ENCODE measurements at places on chromosomes 13 and 19. TPM values are rescaled to one million over a fixed set of nuclear protein-coding genes. Genes with fewer than 3 reads are reported as not detected.

Gene ZNF350
- polyA plus RNA-seq: 18.4 TPM

Gene APOC4
- polyA plus RNA-seq: not detected

Gene COMMD6
- polyA plus RNA-seq: 234 TPM

Gene ELSPBP1
- polyA plus RNA-seq: 0.37 TPM

Gene MRPS31
- polyA plus RNA-seq: 49.1 TPM

Gene SERPINE3
- polyA plus RNA-seq: 1.4 TPM

Gene ATP4A
- 0.03 TPM for polyA plus RNA-seq

Gene NANOS3
- 2.5 TPM for polyA plus RNA-seq

Gene CDC42EP5
- 40.9 TPM for polyA plus RNA-seq

Gene NXNL1
- polyA plus RNA-seq: not detected

Gene DMKN
- polyA plus RNA-seq: 133 TPM

Gene GSX1
- not detected for polyA plus RNA-seq

Gene ZNF154
- polyA plus RNA-seq: 37.7 TPM

Gene SIGLEC11
- 5.5 TPM for polyA plus RNA-seq

Gene SIGLEC8
- not detected for polyA plus RNA-seq

Gene GCDH
- 36.7 TPM for polyA plus RNA-seq

Gene ZNF419
- polyA plus RNA-seq: 25.1 TPM

Gene CKM
- polyA plus RNA-seq: 0.44 TPM

Gene PEG3
- 64.2 TPM for polyA plus RNA-seq

Gene PRKD2
- polyA plus RNA-seq: 42.7 TPM

Gene SLITRK1
- 0.13 TPM for polyA plus RNA-seq

Gene FCGBP
- 9.4 TPM for polyA plus RNA-seq

Gene TEX30
- polyA plus RNA-seq: 30.9 TPM

Gene PTH2
- not detected for polyA plus RNA-seq

Gene MBD3L3
- polyA plus RNA-seq: not detected

Gene ZNF793
- polyA plus RNA-seq: 17.6 TPM
